ENCODE measurements at places on chromosomes 1 and 21. TPM values are rescaled to one million over a fixed set of nuclear protein-coding genes. Genes with fewer than 3 reads are reported as not detected.
A peak's percentile ranks its signal among the peaks of the same experiment; 100 is the strongest.

DNA sequence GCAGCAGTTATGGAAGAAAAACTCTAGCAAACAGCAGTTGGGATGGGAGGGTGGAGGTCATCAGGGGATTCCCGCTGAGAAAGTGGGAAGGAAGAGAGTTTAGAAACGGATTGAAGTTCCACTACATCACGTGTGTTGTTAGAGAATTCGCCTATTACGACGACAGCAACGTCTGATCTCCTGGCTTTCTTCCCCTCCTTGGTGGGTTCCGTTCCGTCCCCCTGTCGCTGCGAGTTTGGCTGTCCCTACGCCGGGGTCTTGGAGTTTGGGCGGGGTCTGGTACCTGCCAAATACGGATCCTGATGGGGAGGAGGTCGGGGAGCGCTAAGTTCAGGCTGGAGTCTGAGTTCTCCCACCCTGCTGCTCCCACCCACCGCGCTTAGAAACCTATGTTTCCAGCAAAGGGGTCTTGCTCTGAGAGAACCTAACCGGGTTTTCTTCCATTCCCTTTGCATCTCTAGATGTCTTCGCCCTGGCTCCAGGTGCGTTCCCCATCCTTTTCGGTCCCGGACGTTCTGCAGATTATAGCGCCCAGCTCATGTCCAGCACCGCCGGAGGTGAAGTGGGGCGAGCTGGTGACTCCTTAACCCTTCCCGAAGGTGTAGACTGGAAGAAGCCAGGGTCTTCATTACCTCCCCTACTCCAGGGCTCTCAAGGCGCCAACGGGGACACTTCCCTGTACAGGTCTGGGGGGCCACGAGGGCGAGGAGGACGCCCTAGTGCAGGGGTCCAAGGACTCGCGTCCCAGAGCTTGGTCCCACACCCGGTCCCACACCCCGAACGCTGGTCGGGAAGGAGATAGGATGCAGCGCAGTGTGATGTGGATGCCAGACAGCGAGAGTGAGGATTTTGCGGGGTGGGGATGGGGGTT is 641 bp upstream of the KCNK2 start:
- no peak for DNase-seq

GRCh38 chr1:9473032-9473807 is 66.0 kb upstream of the SLC25A33 start:
- peak; percentile 36 for DNase-seq

DNA sequence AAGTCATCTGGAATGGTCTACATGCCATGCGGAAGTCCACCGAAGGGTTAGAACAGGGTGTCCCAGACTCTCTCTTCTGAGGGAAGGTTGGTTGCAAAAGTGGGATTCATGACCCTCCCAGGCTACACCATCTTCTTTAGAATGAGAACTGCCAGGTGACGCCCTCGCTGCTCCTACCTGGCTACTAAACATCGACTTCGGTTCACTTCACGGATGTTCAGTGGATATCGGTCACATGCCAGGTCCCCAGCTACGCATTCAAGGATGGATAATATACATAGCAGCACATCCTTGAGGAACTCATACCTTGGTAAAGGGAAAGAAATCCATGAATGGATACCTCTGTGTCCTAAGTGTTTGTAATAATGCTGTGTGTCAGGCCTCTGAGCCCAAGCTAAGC is 3.3 kb upstream of the OPTC start:
- DNase-seq = no peak

DNA sequence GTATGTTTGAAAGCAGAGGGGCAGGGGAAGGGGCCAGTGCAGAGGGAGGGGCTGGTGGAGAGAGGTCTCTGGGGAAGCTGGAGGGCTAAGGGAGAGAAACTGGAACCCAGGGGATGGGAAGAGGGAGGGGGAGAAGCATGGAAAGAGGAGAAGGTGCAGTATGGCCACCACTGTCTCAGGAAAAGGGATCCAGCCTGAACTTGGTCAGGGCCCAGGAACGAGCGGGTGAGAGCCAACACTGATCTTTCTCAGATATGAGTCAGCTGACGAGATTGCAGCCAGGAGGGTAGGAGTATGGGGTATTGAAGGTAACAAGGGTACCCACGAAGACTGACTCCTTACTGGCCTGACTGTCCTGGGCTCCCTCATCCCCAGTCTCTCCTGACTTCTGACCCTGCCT is 18.0 kb downstream of the TIE1 start:
- no peak for DNase-seq

DNA sequence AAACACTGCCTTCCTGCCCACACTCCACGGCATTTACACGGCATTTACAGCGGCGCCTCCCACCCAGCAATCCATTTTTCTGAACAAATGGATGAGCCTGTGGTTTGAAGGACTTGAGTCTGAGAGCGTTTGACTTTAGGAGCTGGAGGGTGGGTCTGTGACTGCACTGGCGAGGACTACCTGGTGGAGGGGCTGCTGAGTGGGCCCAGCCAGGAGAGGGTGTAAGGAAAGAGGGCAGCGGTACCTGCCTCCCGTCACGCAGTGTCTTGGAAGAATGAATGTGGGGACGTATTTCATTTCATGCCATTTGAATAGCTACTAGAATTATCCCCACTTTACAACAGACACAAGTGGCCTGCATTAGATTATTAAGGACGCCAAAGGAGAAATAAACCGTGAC is 62.9 kb downstream of the B3GALT5 start:
- DNase-seq = no peak

DNA sequence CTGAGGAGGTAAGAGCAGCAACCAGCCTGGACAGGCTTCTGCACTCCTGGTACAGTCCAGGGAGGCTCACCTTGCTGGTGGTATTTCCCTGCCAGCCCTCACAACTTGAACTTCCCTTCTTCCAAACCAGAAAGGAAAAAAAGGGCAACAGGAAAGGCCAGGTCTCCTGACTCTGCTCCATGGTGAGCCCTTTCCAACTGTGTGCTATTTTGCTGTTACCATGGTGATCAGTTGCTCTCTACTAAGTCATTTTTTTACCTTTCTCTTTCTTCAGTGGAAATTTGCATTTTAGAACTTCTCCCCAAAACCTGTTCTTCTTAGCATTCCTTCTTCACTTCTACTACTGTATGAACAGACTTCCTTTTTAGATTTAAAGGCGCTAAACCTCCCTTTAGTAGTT is 164.3 kb downstream of the GRIK1 start:
- no peak for DNase-seq

- no peak for DNase-seq
These were observed 24.9 kb downstream of the LDLRAP1 start for GRCh38 chr1:25568090-25568833.

DNA sequence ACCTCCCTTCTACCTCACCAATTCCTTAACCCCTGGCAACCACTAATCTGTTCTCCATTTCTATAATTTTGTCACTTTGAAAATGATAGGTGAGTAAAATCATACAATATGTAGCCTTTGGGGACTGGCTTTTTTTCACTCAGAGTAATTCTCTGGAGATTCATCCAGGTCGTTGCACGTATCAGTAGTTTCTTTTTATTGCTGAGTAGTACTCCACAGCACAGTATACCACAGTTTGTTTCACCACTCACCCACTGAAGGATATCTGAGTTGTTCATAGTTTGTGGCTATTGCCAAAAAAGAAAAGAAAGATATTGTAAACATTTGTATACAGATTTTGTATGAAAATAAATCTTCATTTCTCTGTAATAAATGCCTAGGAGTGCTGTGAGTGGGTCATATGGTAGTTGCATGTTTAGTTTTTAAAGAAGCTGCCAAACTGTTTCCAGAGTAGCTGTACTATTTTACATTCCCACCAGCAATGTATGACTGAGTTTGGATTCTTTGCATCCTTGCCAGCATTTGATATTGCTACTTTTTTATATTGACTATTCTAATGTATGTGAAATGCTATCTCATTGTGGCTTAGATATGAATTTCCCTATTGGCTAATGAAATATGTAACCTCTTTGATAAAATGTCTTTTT is 3.7 kb downstream of the CHD1L start:
- DNase-seq = no peak

DNA sequence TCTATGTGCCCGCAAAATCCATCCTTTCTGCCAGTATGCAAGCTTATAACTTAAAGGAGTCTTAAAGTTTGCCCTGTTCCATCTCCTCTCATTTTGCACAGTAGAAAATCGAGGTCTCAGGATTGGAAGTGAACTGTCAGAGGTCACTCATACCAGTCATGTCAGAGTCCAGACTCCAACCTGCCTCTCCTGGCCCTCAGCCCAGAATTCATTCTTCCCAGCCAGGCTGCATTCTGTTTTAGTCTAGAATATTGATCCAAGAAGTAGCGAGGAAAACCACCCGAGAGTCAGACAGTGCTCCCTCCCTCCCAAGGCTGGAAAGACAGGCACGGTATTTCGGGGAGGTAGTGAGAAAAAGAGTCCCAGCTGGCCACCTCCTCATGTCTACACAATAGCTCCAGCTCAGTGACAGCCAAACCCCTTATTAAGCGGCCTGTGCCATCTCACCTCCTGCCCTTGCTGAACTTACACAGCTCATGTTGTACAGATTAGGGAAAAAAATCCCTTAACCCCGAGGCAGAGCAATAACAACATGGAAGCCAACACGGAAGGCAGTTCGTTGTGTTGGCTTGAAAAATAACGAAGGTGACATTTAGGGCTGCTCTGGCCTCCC is 89.4 kb downstream of the OMA1 start:
- no peak for DNase-seq

FCGR3A gene
- 27.6 TPM for total RNA-seq
